ENCODE measurements at places on chromosomes 1 and 21.

DNA sequence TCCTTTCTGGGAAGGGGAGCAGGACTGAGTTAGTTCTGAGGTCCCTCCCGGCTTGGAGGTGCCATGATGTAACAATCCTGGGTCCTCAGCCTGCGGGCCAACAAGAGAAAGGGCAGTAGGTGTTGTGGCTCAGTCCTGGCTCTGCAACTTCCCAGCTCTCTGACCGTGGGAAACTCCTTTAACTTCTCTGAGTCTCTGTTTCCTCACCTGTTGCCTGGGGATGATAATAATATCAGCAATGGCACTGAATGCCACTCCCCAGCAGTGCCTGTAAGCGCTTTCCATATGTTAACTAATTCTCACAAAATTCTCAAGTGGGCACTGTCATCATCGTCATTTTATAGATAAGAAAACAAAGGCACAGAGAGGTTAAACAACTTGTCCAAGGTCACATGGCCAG, 2.3 kb downstream of the PADI3 start:
- DNase-seq = no peak

DNA sequence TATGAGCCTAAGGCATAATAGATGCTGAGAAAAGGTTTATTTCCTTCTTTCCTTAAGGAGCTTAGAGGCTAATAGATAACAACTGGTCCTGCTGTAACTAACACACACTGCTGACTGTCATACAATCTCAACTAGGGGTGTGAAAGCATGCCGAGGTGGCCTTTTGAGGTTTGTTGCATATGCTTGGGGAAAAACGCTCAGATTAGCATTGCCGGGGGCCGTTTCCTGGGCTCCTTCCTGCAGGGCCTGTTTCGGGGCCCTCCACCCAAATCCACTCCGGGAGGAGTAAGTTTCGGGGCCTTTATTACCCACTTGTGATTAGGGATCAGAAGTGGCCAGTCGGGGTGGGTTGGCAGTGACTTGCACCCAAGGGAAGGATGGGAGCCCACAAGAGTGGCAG, 27.2 kb upstream of the RCSD1 start:
- DNase-seq = no peak

GRCh38 chr1:147924813-147925212, 3.4 kb upstream of the GPR89B start:
- DNase-seq = no peak

GRCh38 chr1:37137601-37138000, 103.3 kb upstream of the GRIK3 start:
- no peak for DNase-seq

DNA sequence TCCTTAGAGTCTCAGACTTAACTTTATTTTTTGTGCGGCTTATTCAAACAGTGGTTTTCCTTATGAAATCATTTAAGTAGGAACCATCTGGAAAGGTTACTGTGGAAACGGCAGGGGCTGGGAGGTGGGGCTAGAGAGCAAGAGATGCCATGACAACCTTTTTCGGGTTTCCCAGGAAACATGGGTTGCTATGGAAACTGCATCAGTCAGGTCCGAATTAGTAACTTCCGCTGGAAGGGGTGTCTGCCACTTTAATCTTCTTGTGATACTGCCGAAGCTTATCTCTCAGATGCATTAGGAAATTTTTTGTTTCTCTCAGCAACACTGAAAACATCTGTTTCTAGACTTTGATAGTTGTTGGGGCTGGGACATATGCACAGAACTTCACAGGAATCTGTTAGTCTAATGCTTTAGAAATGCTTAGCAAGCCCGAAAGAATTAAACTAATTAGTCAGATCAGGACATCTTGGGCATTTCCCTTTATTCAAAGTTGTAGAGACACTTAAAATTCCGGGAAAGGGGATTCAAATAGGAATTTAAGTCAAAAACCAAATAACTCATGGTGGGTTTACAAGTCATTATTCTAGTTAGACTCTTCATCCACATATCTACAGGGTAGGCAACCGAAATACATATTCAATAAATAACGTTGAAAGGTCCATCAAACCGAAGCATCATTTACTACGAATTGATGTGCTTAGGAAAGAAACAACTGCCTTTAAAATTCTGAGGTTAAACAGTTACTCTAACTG, 2.6 kb downstream of the KCNA3 start:
- peak; percentile 33 for DNase-seq

DNA sequence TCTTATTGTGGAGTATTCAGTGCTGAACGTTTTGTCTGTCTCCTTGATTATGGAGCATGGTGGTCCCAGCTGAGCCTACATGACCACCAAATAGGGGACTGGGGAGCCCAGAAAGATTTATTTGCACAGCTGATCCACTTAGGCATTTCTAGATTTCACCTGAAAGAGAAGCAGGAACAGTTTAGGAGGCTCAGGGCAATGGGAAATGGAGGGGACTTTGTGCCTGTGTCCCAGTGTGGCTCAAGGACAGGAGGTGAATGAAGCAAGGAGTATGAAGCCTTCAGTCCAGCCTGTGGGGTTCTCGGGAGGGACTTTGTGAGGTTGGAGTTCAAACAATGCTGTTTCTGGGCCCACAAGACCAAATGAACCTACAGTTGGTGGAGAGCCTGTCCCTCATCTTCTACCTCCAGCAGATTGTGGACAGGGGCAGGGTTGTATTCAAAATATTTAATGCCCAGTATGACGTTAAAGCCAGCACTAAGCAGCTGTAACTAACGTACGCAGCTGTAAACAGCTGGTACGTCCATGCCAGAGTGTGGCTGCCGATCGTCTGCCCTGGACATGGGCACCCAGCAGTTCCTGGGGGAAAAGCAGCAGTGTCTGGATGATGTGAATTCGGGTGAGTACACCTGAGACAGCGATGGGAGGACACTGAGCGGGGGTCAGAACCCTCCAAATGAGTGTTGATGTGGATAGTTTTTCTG, 164.9 kb upstream of the RAB4A start:
- no peak for DNase-seq

GRCh38 chr1:26536081-26536480, 6.5 kb downstream of the RPS6KA1 start:
- no peak for DNase-seq

DNA sequence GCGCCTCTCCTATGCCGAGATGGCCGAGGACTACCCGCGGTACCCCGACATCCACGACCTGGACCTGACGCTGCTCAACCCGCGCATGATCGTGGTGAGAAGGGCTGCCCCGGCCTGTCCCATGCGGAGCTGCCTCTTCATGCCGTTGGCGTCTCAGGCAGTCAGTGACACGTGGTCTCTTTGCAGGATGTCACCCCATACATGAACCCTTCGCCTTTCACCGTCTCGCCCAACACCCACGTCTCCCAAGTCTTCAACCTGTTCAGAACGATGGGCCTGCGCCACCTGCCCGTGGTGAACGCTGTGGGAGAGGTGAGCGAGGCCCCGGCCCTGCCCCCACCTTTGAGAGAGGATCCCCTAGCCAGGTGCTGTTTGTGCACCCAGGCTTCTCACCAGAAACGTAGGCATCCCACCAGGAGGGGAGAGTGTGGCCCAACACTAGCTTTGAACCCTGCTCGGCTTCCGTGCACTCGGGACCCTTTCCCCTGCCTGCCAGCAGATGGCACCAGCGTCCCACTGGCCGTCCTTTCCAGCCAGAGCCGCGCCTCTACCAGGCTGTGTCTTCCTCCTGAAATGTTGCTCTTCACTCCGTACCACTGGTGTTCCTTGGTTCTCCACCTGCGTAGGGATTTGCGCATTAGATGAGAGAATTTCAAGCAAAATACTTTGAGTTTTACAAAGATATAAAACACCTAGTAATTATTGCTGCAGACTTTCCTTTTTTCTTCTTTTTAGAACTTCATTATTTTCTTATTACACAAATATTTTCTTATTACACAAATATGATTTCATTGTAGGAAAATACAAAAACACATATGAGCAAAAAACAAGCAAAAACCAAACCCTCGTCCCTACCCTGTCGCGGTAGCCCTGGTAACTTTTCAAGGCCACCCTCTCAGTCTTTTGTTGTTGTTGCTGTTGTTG, 9.0 kb downstream of the NPPA start:
- peak; percentile 37 for DNase-seq

Data from neuronal stem cell (in vitro differentiated cells).